ENCODE measurements at places on chromosomes 6 and 20. TPM values are rescaled to one million over a fixed set of nuclear protein-coding genes. Genes with fewer than 3 reads are reported as not detected.

DNA sequence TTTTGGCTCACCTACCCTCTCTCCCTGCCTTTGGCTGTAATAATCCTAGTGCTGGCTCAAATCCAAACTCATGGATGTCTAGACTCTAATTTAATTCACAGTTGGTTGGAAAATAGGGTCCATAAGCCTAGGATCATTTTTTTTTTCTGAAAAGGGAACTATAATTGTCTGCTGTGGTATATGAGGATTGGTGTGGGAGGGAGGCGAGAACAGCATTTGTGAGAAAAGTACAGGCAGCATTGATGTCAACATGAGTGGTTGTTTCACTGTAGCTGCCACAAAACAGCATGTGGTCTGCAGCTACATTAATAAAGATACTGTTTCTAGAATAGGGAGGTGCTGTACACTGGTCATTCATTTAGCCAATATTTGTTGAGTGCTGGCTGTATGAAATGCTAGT is 18.6 kb upstream of the POLR1H start:
- H3K36me3 ChIP-seq = no peaks in the 10 kb centered on the region
- H3K4me3 ChIP-seq = no peak overlapping the region
- DNase-seq = no peak
- H3K27ac ChIP-seq = no peak overlapping the region
- no peaks in the 10 kb centered on the region for H3K27me3 ChIP-seq

GRCh38 chr6:89706121-89706520 is 67.6 kb upstream of the LYRM2 start:
- H3K27ac ChIP-seq = no peak overlapping the region
- H3K4me3 ChIP-seq = no peak overlapping the region
- H3K4me1 ChIP-seq = no peaks in the 10 kb centered on the region
- H3K27me3 ChIP-seq = no peaks in the 10 kb centered on the region
- no peak for DNase-seq
- H3K36me3 ChIP-seq = peaks cover 94% of the 10 kb centered on the region

GRCh38 chr20:15440049-15440820 is 1102.8 kb upstream of the FLRT3 start:
- no peaks in the 10 kb centered on the region for H3K36me3 ChIP-seq
- H3K4me1 ChIP-seq = peaks cover 23% of the 10 kb centered on the region
- no peak overlapping the region for H3K27ac ChIP-seq
- no peaks in the 10 kb centered on the region for H3K27me3 ChIP-seq
- H3K4me3 ChIP-seq = no peak overlapping the region

DNA sequence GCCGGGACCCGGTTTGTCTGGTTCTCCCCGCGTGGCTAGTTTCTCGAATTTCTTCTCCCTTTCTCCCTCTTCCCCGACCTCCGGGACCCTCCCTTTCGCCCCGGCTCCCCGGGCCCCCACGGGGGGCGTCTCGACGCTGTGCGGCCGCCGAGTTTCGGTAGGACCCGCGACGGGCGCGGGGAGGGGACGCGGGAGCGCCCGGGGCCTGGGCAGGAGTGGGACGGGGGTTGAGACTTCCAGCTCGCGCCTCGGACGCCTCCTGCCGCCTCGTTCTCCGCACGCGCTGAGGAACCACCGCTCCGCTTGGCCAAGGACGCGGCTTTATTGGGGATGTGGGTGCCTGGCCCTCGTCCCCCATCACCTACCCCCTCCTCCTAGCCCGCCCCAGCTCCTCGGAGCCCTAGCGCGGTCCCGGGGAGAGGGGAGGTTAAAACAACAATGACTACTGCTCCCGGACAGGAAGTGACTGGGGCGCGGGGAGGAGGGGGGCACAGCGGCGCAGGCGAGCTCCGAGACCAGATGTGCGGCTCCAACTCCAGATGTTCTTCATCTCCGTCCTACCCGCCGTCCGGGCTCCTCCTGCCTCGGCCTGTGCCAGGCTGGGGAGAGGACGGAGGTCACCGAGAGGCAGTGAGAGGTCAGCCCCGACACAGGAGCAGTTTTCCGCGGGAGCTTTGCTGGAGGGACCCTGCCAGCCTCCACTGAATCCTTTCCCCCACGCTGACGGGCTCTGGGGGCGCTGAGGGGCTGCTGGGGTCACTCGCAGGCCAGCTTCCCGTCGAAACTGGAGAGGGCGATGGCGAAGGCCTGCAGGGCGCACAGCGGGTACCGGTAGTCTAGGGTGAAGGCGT is 917 bp upstream of the TEAD3 start:
- peak; percentile 90 for DNase-seq
- H3K4me3 ChIP-seq = peak overlapping the region; percentile 88
- peaks cover 50% of the 10 kb centered on the region for H3K4me1 ChIP-seq
- H3K27ac ChIP-seq = peak overlapping the region; percentile 94
- no peaks in the 10 kb centered on the region for H3K36me3 ChIP-seq
- H3K27me3 ChIP-seq = peaks cover 9% of the 10 kb centered on the region

- H3K36me3 ChIP-seq = no peaks in the 10 kb centered on the region
- H3K4me1 ChIP-seq = peaks cover 9% of the 10 kb centered on the region
- DNase-seq = no peak
- H3K4me3 ChIP-seq = no peak overlapping the region
These were observed 29.7 kb upstream of the EXOC2 start for GRCh38 chr6:722608-723007.

DNA sequence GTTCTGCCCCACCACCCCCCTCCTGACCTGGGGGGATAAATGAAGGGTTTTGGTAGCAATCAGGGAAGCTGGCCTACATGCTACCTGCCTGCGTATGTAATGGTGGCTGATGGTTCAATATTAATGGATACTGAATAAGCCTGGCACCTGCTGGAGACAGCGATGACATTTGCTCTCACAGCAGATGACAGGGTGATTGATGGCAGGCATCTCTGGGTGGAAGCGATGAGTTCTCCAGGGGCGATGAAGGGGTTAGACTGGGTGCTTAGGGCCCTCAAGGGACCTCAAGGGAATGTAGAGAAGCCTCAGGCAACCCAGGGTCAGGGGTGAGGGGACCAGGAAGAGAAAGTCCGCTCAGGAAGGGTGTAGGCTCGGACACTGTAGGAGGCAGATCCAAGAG is 107.7 kb upstream of the MLN start:
- no peak overlapping the region for H3K4me3 ChIP-seq

DNA sequence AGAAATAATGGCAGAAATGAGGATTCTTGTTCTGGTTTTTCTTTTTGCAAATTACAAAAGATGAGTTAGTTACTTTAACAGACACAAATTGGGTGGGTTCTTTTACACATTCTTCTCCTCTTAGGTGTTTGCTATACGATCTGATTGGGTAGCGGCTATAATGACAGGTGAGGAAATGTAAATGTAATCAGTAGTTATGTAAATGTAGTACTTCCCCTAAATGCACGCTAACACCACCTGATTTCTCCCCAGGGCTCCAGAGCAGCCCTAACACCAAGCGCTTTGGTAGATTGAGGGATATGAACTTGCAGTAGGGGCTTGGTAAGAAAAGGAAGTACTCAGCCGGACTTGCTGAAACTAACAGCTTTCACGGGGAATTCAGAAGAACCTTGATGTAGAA is 499.4 kb upstream of the NOX3 start:
- peak overlapping the region; percentile 89 for H3K27ac ChIP-seq
- no peaks in the 10 kb centered on the region for H3K27me3 ChIP-seq
- no peaks in the 10 kb centered on the region for H3K36me3 ChIP-seq
- peaks cover 23% of the 10 kb centered on the region for H3K4me1 ChIP-seq

DNA sequence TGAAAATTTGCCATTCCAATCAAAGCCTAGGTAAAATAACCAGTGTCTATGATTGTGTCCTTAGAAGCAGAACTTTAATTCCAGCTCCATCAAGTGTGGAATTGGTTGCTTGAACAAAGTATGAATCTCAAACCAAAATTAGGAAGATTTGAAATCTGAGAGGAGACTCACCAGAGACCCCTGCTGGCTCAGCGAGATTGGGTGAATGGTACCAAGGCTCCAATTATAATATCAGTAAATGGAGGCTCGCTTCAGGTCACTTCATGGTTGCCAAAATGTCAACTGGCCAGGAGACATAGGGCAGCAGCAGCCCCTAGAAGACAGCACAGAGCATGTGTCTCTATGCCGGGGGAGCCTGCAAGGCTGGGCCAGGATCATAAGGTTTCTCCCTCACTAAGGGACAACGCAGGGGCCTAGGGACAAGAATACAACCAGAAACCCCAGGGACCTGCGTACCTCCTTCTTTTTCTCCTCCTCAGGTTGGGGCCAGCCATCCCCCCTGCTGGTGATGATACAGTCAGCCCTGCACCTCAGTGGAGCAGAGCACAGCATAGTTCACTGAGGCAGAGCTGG is 14.0 kb downstream of the RBL1 start:
- no peak overlapping the region for H3K27ac ChIP-seq
- H3K27me3 ChIP-seq = no peaks in the 10 kb centered on the region
- no peak overlapping the region for H3K4me3 ChIP-seq
- DNase-seq = peak; percentile 29
- H3K4me1 ChIP-seq = no peaks in the 10 kb centered on the region

GRCh38 chr20:44733341-44734069 is 12.2 kb upstream of the KCNK15 start:
- peak; percentile 88 for DNase-seq
- peaks cover 13% of the 10 kb centered on the region for H3K4me1 ChIP-seq
- no peak overlapping the region for H3K4me3 ChIP-seq
- H3K36me3 ChIP-seq = no peaks in the 10 kb centered on the region

DNA sequence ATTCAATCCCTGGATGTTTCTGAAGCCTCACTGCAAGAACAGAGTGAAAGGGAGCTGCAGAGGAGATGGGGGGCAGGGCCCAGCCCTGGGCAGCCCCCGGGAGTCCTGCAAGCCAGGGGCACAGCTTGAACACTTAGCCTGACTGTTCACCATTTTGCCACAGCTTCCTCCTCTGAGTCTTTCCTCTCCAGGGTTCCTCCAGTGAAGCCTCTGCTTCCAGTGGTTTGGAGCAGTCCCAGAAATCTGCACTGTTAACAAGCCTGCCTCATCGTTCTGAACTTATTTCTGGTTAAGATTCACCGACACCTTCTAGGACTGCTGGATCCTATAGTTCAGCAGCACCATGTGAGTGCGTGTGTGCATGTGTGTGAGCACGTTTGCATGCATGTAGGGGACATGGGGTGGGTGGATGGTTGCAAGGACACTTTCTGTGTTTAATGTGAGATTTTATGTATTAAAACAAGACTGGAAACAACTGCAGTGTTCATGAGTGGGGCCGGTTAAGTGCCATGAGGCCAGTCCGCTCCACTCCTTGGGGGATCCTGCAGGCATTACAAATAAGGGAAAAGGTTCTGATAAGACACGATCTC is 24.6 kb downstream of the CEBPB start:
- no peaks in the 10 kb centered on the region for H3K36me3 ChIP-seq
- H3K27me3 ChIP-seq = no peaks in the 10 kb centered on the region
- H3K27ac ChIP-seq = no peak overlapping the region
- no peak overlapping the region for H3K4me3 ChIP-seq
- H3K4me1 ChIP-seq = no peaks in the 10 kb centered on the region

DNA sequence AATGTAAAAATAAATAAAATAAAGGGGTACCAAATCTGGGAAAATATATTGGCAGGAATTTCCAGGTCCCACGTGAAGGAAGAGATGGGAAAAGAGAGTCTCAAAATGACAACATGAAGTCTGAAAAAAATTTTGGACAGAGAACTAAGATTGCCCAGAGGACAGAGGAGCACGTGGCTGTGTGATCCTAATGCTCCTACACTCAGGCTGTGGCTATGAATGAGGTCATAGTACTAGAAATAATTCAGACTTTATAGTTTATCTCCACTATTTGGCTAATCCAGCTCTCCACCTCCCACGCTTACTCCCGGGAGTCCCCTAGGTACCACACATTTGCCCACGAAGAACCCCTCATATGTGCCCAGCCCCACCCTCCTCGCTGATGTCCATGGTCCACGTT is 42.8 kb upstream of the STMND1 start:
- no peaks in the 10 kb centered on the region for H3K4me1 ChIP-seq
- H3K4me3 ChIP-seq = no peak overlapping the region
- no peak overlapping the region for H3K27ac ChIP-seq
- H3K27me3 ChIP-seq = no peaks in the 10 kb centered on the region
- H3K36me3 ChIP-seq = no peaks in the 10 kb centered on the region

- H3K27me3 ChIP-seq = no peaks in the 10 kb centered on the region
- H3K36me3 ChIP-seq = no peaks in the 10 kb centered on the region
- no peak overlapping the region for H3K27ac ChIP-seq
- H3K4me3 ChIP-seq = no peak overlapping the region
- H3K4me1 ChIP-seq = peaks cover 33% of the 10 kb centered on the region
These were observed 118.3 kb downstream of the SLX4IP start for GRCh38 chr20:10553326-10553984.

DNA sequence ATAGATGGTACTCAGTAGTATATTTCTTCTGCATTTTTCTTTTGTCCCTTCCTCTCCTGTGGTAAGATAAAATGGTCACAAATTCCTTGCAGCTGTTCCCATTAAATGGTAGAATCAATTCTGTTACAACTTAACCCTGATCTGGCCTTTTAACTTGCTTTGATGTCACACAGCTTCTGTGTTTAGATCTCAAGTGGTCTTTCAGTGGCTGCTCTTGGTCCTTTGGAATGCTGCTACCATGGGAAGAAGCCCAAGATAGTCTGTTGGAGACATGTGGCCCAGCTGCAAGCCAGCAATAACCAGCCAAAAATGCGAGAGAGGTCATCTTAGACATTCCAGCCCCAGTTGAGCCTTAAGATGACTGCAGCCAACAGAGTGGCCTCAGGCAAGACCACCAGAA is 429.7 kb downstream of the KIF16B start:
- H3K4me1 ChIP-seq = no peaks in the 10 kb centered on the region
- H3K4me3 ChIP-seq = no peak overlapping the region
- no peak for DNase-seq

DNA sequence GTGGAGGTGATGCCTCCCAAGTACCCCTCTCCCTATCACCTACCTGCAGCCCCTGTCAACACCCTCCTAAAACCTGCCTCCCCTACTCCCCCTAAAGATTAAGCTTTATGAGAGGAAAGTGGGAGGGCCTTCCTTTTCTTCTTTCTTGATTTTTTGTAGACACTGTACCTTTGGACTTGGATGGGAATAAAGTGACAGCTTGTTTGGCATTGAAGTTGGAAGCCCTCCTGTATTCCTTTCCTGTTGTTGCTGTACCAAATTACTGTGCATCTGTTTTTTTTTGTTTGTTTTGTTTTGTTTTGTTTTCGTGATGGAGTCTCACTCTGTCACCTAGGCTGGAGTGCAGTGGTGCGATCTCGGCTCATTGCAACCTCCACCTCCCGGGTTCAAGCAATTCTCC is 99.3 kb upstream of the NFATC2 start:
- H3K27me3 ChIP-seq = no peaks in the 10 kb centered on the region
- H3K4me1 ChIP-seq = no peaks in the 10 kb centered on the region
- DNase-seq = no peak
- no peaks in the 10 kb centered on the region for H3K36me3 ChIP-seq
- no peak overlapping the region for H3K27ac ChIP-seq

DNA sequence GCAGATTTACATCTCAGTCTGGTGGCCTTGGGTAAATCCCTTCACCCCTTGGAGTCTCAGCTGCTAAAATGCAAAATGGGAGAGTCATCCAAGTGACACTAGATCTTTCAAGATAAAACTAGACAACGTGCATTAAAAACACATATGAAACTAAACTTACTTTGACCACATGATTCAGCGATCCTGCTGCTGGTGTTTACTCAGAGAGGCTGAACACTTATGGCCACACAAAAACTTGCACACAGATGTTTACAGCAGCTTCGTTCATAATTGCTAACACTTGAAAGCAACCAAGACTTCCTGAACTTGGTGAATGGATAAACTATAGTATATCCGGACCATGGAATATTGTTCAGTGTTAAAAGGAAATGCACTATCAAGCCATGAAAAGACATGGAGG is 55.3 kb upstream of the GPR6 start:
- DNase-seq = no peak
- no peaks in the 10 kb centered on the region for H3K36me3 ChIP-seq
- no peak overlapping the region for H3K4me3 ChIP-seq

Gene FAM162B
- total RNA-seq = 6.3 TPM

Gene MCHR2
- not detected for total RNA-seq

Gene TRIM40
- total RNA-seq = not detected

Gene ALDH5A1
- total RNA-seq = 5.2 TPM

Gene CDH22
- total RNA-seq = 0.31 TPM

Gene FAM83D
- 81.6 TPM for total RNA-seq

Gene ILRUN
- 80.1 TPM for total RNA-seq

Data from GM23338 (cell line).